ENCODE measurements at places on chromosomes 4 and X. TPM values are rescaled to one million over a fixed set of nuclear protein-coding genes. Genes with fewer than 3 reads are reported as not detected.

- DNase-seq = no peak
These were observed 23.4 kb downstream of the ELF2 start for GRCh38 chr4:139153411-139154133.

GRCh38 chr4:149793459-149793858 is 22.2 kb downstream of the IQCM start:
- no peak for DNase-seq

DNA sequence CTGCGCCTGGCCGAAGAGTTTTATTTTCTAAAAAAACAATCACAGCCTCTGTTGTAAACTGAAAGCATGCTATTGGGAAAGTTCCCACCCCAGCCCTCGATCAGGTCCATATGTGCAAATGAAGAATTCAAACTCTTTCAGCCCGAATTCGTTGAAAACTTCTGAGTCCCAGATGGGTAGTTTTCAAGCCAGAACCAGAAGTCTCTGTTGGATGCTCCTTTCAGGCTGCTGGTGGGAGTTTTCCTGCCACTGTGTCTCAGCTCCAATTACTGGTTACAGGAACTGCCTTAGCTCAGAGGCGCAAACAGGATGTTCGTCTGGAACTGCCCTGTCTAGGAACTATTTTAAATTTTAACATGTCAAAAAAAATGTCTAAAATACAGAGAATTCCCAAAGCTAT is 9.3 kb upstream of the ALG13 start:
- no peak for DNase-seq

- DNase-seq = no peak
These were observed 109.9 kb upstream of the FAM47C start for GRCh38 chrX:36898301-36898700.

GRCh38 chrX:144810539-144810938 is 436.8 kb upstream of the SPANXN1 start:
- no peak for DNase-seq

GRCh38 chr4:8710416-8710815 is 117.9 kb downstream of the CPZ start:
- no peak for DNase-seq

LONRF3 gene
- total RNA-seq = not detected

GSX2 gene
- not detected for total RNA-seq

- no peak for DNase-seq
These were observed 620 bp downstream of the ITM2A start for GRCh38 chrX:79366556-79366872.

DNA sequence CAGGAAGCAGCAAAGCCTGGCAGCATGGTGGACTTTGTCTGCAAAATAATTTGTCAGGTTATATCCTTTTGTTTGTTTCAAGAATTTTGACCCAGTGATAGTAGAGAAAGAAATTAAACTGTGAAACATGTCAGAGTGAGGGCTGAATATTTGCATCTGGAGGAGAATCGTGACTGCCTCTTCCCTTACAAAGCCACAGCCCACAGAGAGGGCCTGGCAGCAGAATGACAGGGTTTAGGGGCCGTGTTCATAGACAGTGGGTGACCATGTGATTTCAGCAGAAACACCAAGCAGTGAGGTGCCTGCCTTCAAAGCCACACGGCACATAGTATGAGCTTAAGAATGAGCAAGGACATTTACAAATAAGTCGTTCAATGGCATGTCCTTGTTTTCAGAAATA is 24.4 kb upstream of the PLAC8 start:
- no peak for DNase-seq

DNA sequence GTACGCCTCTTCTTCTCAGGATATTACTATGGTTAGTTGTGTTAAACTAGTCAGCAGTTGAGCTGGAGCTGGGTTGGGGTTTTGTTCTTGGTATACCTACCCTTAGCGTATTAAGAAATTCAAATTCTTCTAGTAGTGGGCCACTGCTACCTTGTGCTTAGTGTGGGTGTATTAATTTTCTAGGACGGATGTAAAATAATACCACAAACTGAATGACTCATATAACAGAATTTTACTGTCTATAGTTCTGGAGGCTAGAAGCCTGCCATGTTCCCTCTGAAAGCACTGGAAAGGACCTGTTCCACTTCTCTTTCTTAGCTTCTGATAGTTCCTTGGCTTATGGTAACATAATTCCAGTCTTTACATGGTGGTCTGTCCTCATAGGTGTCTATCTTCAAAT is 1274.7 kb downstream of the ADGRL3 start:
- peak; percentile 68 for DNase-seq

GPC4 gene
- total RNA-seq = 0.29 TPM

MAGEA12 gene
- 142 TPM for total RNA-seq

TMPRSS11F gene
- total RNA-seq = not detected

- peak; percentile 48 for DNase-seq
These were observed 15.2 kb downstream of the CAPN6 start for GRCh38 chrX:111254896-111255693.

GRCh38 chr4:148332486-148332885 is 109.7 kb downstream of the NR3C2 start:
- DNase-seq = no peak

STARD8 gene
- 7.1 TPM for total RNA-seq

DNA sequence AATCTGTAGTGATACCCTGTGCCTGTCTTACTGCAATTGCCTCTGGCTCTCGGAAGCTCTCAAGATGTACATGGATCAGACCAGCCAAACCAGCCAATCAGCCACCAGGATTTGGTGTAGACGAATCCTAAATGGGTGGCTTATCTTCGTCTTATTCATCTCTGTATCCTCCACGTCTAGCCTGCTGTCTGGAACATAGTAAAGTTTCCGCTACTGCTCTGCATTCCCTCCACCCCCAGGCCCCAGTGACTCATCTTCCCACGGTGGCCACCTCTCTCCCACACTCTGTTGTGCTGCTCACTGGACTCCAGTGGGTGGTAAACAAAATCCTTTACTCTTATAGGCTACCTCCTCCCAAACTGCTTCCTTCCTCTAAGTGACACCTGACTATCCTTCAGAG is 37.8 kb downstream of the SEPTIN6 start:
- DNase-seq = peak; percentile 62

- no peak for DNase-seq
These were observed 20.9 kb downstream of the CSF2RA start for GRCh38 chrX:1289535-1289934.

DNA sequence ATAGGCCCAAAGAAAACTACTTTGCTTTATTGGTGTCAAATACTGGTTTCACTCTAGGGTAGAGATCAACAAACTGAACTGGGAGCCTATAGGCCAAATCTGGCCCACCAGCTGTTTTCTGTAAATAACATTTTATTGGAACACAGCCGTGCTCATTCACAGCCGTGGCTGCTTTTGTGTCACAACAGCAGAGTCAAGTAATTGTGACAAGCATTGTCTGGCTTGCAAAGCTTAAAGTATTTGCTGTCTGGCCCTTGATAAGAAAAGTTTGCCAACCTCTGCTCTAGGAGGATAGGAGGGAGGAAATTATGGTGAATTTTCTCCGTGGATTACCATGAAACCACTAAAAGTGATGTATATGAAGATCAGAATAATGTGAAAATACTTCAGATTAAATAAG is 53.4 kb downstream of the GPAT3 start:
- no peak for DNase-seq

DNA sequence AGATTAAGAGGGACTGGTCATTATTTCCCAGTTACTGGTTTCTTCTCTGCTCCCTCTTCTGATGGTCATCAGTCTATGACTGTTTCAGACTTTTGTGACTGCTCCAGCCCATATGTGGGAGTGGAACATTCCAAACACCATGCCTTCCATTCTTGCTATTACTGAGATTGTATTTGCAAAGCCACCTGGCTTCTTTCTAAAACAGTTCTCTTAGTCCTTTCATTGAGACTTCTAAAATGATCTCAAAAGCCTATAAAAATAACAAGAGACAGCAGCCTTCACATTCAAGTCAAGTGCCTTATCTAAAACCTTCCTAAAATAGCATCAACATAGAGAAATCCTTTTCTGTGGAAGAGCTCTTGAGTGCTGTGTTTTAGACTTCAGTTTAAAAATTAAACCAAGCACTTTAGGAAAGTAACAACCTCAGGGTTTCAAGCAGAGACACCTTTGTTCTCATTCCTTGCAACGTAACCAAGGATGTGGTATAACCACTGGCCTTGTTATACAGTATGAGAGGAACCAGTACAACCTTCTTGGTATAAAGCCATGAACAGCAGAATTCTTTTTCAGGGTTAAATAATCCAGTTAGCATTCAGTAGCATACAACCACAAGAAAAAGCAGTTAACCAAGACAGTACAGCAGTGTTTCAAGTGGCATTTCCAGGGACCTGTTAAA is 97.1 kb downstream of the NFKB1 start:
- no peak for DNase-seq

MEPE gene
- not detected for total RNA-seq

GRCh38 chrX:83819304-83819703 is 41.6 kb upstream of the CYLC1 start:
- peak; percentile 7 for DNase-seq

DNA sequence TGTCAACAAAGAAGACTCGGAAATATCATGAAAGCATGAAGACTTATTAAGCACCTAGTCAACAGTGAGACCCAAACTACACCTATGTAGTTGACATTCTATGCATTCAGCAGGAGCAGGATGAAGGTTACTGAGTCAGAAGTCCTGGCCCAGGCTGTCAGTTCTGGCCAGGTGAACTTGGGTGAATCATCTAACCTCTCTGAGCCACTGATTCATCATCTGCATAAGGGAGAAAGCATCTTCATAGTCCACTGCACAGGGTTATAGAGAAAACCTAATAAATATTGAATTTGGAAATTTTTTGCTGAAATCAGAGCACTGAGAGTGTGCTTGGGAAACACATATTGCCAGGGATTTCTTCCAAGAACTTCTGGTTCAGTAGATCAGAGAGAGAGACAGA is 296.0 kb upstream of the SFRP2 start:
- DNase-seq = peak; percentile 73

GRCh38 chrX:17546356-17546755 is 171.4 kb downstream of the NHS start:
- no peak for DNase-seq

DNA sequence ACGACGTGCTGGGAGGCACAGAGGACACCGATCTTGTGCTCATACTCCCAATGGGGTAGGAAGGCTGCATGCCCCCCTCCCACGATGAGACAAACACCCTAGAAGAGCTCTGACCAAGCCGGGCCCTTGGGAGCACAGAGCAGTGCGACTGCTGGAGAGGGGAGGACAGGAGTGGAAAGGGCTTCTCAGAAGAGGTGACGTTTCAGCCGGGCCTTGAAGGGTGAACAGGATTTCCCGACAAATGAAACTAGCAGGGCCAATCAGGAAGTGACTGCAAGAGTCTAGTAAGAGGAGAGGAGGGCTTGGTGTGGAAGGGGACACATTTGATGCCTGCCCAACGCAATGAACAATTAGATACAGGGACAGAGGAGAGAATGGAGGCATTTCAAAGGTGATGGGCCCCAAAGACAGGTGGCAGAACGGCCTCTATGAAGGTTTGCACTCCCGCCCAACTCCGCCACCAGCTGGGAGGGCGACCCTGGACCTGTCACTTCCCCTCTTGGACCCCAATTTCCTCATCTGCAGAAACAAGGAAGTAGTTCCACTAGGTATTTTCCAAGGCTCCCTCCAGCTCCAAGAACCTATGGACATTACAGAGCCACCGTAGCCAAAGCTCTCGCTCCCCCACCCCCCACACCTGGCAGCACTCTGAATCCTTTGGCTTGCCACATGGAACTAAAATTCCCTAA is 3.9 kb downstream of the HCFC1 start:
- DNase-seq = no peak

DNA sequence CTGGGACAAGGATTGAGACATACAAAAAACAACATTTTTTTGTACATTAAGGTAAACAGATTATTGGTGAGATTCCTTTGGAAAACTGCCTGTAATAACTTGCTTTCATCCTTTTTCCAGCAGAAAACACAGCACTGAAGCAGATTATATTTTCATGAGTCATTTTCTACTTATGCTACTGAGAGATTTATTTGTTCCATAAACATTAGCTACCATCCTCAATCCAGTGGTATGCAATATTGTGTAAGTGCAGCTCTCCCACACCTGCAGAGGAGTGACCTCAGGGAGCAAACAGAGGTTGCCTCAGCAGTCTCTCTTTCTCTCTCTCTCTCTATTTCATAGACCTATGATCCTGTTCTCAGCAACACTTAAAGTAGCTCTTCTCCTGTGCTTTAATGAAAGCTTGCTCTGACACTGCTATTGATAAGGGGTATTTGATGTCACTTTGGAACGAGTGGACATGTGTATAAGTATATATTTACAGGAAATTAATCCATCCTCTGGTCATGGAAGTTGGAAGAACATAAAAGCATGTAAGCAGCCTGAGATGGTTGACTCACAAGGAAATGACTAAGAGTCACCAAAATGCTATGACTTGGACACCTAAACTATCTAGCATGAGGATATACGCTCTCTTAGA is 163.7 kb upstream of the SPANXC start:
- DNase-seq = peak; percentile 90

- no peak for DNase-seq
These were observed 48.5 kb upstream of the GPRIN3 start for GRCh38 chr4:89356086-89356485.

All from HT1080 (cell line).